ENCODE measurements at places on chromosomes 2 and 18.

- DNase-seq, result no peak
Observed at GRCh38 chr2:191627518-191627917, 50.4 kb upstream of the NABP1 start.

- DNase-seq, result no peak
Observed at GRCh38 chr2:25479761-25480160, 138.0 kb upstream of the DNMT3A start.

DNA sequence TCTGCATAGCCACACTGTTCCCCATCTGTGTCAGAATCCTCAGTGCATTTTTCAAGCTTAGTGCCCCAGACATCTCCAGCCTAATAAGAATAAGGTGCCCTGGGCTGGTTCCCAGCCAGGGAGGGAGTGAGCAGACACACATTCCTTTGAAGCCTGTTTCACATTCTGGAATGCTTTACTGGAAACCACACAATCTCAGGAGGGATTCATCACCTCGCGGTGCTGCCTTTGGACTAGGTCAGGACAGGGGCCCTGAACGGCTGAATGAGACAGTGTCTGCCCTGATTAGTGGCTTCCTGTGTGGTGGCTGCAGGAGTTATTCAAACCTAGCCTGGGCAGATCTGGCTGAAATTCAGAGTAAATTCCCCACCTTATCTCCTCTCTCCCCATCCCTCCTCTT, 108.0 kb upstream of the LDAH start:
- no peak for DNase-seq

- DNase-seq, result no peak
Observed at GRCh38 chr18:75439348-75439747, 11.8 kb upstream of the SMIM21 start.

DNA sequence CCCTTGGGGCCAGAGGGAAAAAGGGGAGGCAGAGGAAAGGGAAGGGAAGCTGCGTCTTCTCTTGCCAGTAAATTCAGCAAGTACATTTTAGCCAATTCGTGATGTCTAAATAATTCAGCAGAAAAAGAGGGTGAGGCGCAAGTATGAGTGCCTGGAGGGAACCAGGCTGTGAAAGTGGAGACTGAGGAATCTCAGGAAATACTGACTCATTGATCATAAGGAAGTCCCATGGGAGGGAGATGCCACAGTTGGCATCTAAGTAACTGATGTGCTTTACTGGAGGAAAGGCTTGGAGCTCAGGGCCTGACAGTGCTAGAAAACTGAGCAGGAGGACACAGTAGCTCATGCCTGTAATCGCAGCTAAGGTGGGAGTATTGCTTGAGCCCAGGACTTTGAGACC, 31.1 kb downstream of the KIF5C start:
- DNase-seq, result no peak

- DNase-seq, result no peak
Observed at GRCh38 chr2:225013425-225014365, 28.6 kb downstream of the DOCK10 start.

- DNase-seq, result no peak
Observed at GRCh38 chr2:191311627-191312026, 66.4 kb downstream of the MYO1B start.

GRCh38 chr2:60662781-60663180, 93.3 kb upstream of the PAPOLG start:
- no peak for DNase-seq
